ENCODE measurements at places on chromosomes 7 and 10. TPM values are rescaled to one million over a fixed set of nuclear protein-coding genes. Genes with fewer than 3 reads are reported as not detected.
A peak's percentile ranks its signal among the peaks of the same experiment; 100 is the strongest.

DNA sequence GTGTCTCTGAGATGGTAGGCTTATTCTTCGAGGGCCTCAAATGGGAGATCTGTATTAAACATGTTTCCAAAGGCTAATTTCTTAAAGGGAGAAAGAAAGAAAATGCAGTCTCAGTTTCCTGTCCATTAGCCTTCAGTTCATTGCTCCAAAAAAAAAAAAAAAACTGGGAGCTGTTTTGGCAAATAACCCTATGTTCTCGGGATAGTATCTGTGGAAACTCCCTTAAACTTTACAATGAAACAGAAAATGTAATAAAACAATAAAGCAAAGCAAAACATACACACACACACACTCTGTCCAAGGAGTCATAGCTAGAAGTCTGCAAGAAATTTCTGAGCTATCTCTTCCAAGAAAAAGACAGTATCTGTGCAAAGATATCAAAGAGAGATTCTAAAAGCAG, 172.5 kb upstream of the CELF2 start:
- no peak for DNase-seq

GRCh38 chr10:125130916-125131315, 29.4 kb downstream of the CTBP2 start:
- no peak for DNase-seq

DNA sequence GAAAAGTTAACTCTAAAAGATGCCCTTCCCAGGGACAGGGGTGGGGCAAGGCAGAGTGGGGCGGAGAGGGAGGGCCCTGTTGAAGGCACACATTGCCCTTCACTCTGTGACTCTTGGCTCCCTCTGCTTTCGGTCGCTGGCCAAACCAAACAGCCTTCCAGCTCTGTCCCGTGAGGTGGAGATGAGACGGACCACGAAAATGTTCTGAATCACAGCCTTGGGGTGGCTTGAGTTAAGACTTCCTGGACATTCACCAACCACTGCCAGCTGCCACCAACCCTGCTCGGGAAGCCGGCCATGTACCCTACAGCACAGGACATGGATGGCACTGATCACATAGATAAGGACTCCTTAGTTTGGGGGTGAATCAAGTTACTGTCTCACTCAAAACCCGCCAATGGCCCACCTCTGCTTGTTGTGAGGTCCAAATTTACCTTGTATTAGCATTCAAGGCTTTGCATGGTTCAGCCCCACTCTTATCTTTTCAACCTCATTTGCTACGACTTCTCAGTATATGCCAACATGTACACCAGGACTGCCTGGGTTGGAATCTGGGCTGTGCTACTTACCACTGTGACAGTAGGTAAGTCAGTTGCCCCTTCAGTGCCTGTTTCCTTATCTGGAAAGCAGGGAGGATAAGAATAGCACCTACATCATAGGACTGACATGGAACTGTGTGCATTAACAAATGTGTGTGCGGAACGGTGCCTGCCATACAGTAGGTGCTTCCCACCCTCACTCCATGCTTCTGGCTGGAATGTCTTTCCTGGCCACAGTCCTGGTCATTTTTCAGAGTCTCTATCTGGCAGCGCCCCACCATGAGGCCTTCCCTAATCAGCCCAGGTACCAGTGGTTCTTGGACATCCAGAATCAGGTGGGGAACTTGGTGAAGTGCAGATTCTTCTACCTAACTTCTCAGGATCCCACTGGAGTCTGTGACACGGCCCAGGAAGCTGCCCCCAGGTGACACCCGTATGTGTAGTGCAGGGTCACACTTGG, 28.0 kb downstream of the ITPRIP start:
- DNase-seq = no peak

BMI1 gene
- total RNA-seq = 65.3 TPM

- DNase-seq = no peak
Observed at GRCh38 chr10:81848514-81848913, 26.5 kb upstream of the NRG3 start.

GRCh38 chr7:141464551-141464950, 86.7 kb upstream of the AGK start:
- DNase-seq = no peak

GRCh38 chr10:68517188-68517587, 10.1 kb downstream of the SLC25A16 start:
- no peak for DNase-seq

DNA sequence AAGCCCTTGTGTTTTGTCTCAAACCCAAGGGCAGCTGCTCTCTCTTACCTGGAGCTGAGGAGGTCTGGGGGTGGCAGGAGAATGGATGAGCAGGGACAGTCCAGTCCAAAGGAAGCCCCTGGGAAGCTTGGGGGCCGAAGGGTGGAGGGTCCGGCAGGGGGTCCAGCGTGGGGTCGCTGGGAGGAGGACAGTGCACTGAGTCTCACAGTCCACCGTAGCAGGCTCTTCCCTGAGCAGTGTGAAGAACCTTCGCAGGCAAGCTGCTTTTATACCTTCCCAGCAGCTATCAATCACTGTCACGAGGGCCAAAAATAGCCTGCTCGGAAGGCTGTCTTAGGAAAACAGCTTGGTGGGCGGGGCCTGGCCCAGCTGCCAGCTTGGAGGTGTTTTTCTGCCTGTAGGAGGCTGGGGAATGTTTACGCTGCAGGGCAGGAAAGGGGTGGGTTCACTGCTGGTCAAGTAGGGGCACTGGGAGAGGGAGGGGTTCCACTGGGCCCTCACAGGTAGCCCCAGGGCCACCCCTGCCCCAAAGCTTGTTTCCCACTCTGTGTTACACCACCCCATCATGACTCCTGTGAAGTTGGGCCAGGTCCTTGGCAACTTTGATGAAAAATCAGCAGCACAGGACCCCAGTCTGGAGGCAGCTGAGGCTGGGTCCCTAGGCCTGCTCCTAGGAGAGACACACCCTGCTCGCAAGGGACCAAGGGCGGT, at the start of gene DEPP1:
Gene DEPP1, minus strand, starts transcription at position 240 of the 711 bp plus-strand sequence. CDS start 779 bp downstream, outside the sequence.
- peak; percentile 90 for DNase-seq

GPR158 gene
- total RNA-seq = not detected

CLCN1 gene
- not detected for total RNA-seq

Measured in activated CD4-positive, alpha-beta T cell treated with anti-CD3 and anti-CD28 coated beads, Interleukin-2, amount 10 ng/mL, durations not matched to agents 24 days and 14 days (primary cell).